ENCODE measurements at places on chromosomes 3 and 15.

DNA sequence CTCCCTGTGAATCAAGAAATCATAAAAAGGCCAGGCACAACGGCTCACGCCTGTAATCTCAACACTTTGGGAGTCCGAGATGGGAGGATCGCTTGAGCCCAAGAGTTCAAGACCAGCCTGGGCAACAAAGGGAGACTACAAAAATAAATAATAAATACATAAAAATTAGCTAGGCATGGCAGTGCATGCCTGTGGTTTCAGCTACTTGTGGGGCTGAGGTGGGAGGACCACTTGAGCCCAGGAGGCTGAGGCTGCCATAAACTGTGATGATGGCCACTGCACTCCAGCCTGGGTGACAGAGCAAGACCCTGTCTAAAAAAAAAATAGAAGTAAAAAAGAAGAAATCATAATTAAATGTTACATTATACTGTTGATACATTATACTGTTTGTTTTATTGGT, 28.0 kb upstream of the DCUN1D1 start:
- DNase-seq, result no peak

DNA sequence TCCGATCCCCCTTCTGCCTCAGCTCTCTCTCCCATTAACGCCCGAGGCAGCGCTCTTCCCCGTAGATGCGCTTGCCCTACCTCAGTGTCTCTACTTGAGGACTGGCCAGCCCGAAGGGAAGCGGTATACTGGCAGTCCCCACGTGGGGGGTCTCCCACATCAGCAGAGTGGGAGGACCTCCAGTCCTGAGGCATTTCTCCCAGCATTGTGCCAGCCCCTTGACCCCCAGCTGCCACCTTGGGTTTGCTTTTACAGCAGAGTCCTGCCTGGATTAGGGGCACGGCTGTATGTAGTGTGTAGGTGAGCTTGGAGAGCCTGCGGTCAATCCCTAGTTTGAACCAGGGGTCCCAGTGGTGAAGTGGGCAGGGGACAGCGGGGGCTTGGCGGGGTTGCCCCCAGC, 767 bp downstream of the SEMA3F start:
- no peak for DNase-seq

DNA sequence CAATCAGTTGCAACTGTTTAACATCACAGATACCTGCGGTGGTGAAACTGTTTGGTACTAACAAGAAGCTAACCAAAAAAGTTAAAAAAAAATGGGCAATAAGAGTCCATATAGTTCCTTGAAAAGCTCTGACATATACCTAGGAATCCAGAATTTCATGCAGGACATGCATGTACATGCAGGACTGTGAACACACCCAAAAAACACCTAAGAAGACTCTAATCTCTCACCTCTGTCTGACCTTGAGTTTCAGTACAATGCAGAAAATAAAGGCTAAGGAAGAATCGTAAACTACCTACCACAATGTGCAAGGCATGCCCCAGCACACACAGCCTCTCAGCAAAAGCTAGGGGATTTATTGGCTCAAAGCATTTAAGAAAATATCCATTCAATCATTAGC, 110.7 kb upstream of the GOLGA8J start:
- DNase-seq, result no peak

DNA sequence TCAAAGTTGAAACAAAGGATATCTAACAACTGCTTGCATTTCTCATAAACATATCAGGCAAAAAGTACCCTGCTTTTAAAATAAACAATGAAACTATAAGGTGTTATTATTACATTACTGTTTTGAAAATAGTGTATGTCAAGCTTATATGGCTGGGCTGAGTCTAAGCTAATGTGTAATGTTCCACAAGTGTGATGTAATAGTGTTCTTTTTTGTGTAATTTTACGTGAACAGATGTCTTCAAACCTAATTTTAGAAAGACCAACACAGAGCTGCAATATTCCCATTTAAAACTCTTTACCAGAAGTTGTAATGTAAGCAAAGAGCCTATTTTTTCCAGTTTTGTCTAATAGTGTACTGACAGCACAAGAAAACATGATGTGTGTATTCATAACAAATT, 34.0 kb downstream of the MINDY2 start:
- DNase-seq, result no peak

DNA sequence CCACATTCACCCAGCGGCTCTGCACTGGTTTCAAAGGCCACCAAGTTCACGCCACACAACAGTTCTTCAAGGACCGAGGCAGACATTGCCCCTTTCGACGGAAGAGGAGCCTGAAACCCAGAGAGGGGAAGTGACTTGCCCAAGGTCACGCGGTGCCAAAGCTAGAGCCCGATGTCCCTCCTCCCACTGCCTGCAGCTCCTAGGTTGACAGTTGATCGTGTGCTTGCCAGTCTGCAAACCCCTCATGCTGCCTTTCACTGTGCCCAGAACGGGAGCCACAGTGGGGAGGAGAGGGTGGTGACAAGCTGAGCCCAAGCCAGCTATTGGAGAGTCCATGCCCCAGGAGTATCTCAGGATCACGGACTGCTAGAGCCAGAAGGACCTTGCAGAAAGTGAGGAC, 230.9 kb downstream of the XXYLT1 start:
- no peak for DNase-seq

DNA sequence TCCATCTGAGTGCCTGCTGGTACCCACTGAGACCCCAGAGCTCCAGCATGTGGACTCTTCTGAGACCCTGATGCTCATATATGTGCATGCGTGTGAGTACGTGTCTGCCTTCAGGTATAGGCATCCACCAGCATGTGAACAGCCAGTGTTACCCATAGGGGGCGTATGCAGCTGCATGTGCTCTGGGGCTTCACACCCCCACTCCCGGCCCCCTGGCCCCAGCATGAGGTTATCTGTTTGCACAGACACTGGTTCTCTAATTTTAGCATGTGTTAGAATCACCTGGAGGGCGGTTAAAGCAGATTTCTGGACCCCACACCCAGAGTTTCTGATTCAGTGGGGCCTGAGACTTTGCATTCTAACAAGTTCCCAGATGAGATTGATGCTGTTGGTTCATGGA, 824 bp upstream of the CILP start:
- no peak for DNase-seq

DNA sequence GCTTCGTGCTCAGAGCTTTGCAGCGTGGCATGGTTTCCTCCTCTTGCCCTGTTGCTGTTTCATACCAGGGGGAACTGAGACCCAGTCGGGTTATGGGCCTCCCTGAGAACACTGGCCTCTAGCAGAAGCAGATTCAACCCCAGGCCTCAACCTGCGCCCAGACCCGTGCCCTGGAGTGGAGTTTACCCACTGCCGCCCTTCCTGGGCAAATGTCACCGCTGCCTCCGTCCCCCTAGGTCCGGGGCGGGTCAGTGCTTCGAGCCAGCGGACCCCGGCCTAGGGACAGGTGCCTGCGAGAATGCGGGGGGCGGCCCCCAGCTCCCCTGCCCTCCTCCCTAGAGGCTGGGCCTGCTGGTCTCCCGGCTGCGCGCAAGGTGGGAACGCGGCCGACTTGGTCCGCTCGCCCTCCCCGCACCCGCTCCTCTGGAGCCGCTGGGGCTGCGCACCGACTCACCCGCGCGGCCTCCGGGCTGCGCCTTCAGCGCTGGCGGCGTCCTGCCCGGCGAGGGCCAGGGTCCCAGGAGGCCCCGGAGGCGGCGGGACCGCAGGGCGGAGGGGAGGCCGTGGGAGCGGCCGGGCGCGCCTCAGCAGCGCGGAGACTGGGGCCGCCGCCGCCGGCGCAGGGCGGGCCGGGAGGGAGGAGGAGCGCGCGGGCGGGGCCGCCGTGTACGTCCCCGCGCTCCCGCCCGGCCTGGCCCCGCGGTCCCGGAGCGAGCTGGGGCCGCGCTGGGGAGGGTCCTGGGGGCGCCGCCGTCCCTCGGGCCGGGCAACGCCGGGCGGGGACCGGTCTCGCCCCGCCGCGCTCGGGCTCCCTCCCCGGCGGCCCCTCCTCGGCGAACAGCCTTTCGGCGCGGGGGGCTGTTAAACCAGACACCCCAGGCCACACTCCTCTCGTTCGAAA, at the start of gene PIGZ:
Gene PIGZ, minus strand, starts transcription at position 601 of the 901 bp plus-strand sequence. CDS start 16,802 bp downstream, outside the sequence.
- DNase-seq, result no peak

DNA sequence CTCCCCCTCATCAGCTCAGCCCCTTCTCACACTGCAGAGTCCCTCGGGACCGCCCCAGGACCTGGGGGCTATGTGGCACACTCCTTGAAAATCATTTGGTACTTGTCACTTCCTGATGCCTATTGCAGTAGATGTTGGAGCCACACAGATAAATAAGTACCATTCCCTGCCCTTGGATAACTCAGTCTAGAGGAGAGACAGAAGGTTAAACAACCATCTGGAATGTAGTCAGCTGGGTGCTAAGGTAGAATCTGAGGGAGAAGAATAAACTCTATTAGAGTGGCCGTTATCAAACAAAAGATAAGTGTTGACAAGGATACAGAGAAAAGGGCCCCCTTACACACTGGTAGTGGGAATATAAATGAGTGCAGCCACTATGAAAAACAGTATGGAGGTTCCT, 112.3 kb upstream of the NR2E3 start:
- no peak for DNase-seq

- no peak for DNase-seq
Measured at GRCh38 chr3:124431331-124431994, 298.8 kb upstream of the UMPS start.

- DNase-seq, result peak; percentile 98
Measured at GRCh38 chr3:99504258-99504657, 134.1 kb upstream of the COL8A1 start.

DNA sequence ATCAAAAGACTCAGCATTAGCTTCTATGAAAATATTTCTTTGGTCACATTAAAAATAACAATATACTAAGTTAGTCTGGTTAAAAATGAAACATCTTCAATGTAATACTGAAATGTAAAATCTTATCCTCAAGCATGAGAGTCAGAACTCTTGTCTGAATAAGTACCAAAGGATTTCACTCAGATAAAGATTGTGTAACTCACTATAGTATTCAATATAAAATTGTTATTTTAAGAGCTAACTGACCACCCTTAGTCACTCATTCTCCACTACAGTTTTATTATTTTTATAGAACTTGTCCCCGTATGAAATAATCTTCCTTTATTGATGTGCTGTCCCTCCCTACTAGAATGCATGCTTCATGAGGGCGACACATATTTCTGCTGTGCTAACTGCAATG, 426.3 kb downstream of the MECOM start:
- no peak for DNase-seq

- no peak for DNase-seq
Measured at GRCh38 chr3:103499967-103500366, 1065.2 kb downstream of the ZPLD1 start.

DNA sequence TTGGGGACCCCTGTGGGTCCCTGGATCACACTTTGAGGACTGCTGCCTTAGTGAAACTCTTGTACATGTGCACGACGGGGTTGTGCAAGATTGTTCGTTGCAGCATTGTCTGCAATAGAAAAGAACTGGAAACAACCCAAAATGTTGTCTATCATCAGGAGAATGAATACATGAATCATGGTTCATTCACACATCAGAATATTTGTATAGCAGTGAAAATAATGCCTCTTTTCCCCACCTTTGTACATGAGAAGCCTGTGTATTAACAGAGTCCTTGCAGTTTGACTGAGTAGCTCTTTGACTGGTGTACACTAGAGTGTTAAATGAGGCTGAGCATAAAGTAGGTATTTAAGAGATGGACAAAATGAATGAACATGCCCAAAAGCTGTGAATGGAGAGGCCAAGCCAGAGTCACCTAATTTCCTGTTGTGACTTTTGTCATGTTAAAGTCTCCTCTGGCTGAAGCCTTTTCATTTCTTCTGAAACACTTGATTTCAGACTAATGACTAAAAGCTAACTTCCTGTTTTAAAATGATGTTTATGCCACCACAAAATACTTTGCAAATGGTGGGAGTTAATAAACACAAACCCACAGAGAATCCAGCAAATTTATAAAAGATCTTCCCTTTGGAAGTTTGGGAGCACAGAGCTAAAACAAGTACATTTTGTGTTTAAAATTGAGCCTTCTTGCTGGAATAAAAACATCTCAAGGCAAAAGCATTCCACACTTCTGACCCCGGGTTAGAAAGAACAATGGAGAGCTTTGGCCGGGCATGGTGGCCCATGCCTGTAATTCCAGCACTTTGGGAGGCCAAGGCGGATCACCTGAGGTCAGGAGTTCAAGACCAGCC, 20.6 kb upstream of the USP3 start:
- DNase-seq, result no peak

DNA sequence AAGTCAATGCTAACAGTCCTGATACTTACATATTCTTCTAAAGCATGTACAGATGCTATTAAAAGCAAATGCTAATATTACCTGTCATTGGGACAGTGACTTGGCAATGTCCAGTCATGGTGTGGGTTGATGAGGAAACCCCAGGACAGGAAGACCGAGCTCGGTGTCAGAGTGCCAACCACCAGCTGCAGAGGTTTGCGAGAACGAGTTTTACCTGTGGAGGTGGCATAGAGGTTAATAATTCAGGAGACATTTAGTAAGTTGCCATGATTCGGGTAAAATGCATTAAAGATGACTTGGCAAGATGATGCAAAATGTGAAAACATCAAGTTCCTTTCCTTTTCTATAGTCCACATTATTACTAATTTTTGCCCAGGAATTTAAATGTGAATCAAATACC, 94.5 kb downstream of the ABI3BP start:
- DNase-seq, result no peak

DNA sequence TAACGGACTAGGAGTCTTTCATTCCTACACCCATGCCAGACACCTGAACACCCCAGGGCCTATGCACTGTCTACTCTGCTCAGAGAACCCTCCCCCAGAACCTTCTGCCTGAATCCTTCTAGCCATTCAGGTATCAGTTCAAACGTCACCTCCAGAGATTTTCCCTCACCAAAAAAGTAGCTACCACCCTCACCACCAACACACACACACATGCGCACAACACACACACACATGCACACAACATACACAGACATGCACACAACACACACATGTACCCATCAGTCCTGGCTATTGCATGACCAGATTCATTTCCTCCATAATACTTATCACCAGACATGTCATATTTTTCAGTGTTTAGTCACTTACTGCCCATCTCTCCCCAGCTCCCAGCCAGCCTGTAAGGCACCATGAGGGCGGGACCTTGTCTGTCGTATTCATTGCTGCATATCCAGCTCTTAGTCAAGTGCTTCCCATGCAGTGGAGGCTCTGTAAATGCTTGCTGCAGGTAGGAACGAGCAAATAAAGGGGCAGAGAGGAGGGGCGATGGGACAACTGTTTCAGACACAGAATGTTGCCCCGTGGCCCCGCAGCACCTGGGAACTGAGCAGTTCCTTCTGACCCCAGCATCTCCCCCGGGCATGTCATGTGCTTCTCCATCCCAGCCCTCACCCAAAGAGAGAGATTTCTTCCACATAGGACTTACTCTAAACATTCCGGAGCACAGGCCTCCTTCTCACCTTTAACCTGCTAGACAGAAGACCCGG, 29.2 kb downstream of the XXYLT1 start:
- no peak for DNase-seq

- DNase-seq, result no peak
Measured at GRCh38 chr3:66609660-66610561, 109.1 kb upstream of the LRIG1 start.

- no peak for DNase-seq
Measured at GRCh38 chr15:62622775-62623174, 419.8 kb upstream of the TPM1 start.

DNA sequence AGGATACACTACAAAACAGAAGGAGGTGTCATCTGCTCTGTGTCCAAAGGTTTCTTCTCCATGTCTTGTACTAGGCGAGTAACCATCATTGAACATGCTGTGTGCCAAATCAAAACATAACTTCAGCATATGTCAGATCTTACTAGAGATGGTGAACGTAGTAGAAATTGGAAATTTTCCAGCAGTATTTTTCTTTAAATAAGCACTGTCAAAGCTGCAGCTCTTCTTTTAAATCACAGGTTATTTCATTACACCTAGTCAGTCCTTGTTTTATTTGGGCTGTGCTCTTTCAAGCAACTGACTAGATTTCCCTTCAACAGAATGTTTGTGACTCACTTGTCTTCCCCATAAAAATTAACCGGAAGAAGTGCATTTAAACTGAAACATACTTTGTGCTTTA, 46.5 kb downstream of the MSL2 start:
- no peak for DNase-seq

Data from NCI-H460 (cell line).